Subcutaneous adipose tissue (tissue), 4 donors: ENCODE measurements at places on chromosomes 12 and 14. TPM values are rescaled to one million over a fixed set of nuclear protein-coding genes. Genes with fewer than 3 reads are reported as not detected.

Gene SLC16A7
- total RNA-seq: 163 TPM

Gene A2M
- total RNA-seq: 600 TPM

Gene SERPINA10
- total RNA-seq: not detected

Gene P2RX2
- not detected for total RNA-seq

Gene RNU4-1
- total RNA-seq: under 0.01 TPM

Gene NCAPD2
- 17.2 TPM for total RNA-seq

Gene SLC8A3
- total RNA-seq: 0.19 TPM

Gene SLC25A47
- total RNA-seq: not detected

Gene FGD4
- 65.1 TPM for total RNA-seq

Gene SRRM4
- total RNA-seq: not detected
